Sigmoid colon (tissue), 7 donors: ENCODE measurements at places on chromosomes 16 and 17.

- no peak for DNase-seq
These were observed 6.7 kb downstream of the PRDM7 start for GRCh38 chr16:90070440-90070839.

DNA sequence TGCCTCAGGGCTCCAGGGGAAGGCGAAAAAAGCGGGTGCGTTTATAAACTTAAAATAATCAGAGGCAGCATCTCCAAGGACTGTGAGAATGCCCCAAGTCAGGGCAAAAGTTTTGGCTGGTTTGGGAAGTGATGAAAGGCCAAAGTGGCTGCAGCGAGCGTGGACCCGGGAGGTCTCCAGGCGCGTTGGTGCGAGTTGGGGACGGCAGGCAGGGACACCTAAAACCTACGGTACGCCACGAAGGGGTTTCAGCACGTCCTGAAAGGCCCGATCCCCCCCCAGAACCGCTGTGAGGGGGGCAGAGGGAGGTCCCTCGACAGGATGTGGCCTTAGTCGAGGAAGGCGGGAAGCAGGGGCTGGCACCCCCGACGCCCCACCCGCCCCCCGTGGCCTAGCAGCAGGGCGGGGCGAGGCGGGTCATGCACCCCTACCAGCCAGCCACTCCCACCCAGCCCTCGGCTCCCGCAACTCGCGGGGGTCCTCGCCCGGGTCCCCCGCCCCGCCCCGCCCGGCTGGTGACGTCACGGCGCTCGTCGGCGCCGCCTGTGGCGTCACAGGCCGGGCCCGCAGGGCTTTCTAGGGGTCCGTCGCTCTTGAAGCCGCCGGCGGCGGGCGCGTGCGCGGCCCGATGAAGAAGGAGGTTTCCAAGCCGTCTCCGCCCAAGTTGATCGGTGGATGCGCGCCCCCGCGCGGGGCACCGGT is at the start of gene MYCBPAP:
Gene MYCBPAP (plus strand): TSS at position 569 of the 702 bp plus-strand sequence. CDS start 236 bp downstream, outside the sequence.
- peak; percentile 92 for DNase-seq

GRCh38 chr16:84266451-84266850 is 26.6 kb upstream of the KCNG4 start:
- no peak for DNase-seq

DNA sequence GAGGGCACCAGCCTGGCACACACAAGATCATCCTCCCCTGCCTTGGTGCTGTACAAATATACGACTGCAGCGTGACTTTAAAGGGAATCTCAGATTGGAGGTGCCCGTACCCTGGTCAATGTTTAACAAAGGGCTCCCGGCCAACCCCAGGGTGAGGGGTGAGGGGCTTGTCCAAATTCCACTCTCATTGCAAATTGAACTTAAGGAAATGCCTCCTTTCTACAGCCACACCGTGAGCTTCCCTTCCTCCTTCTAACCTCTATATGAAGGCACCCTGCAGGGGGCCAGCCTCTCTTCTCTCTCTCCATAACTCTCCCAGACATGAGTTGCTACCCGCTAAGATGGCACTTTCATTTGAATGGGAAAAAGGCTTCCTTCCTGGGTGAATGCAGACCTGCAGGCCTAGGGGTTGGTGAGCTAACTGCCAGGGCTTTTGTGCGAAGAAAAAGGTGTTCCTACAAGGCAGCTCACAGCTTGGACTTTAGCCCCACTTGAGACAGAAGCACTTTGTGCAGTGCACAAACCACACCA is 76.6 kb downstream of the IRF8 start:
- no peak for DNase-seq

- DNase-seq = no peak
These were observed 78.4 kb downstream of the CNGB1 start for GRCh38 chr16:57892447-57893096.

- DNase-seq = no peak
These were observed 262.7 kb upstream of the KCNJ16 start for GRCh38 chr17:69812240-69812837.

- DNase-seq = no peak
These were observed 29.0 kb downstream of the SLC25A10 start for GRCh38 chr17:81741049-81741593.

- DNase-seq = no peak
These were observed 8.6 kb downstream of the UNC13D start for GRCh38 chr17:75835654-75835987.

GRCh38 chr16:17306745-17307144 is 164.0 kb downstream of the XYLT1 start:
- DNase-seq = no peak

DNA sequence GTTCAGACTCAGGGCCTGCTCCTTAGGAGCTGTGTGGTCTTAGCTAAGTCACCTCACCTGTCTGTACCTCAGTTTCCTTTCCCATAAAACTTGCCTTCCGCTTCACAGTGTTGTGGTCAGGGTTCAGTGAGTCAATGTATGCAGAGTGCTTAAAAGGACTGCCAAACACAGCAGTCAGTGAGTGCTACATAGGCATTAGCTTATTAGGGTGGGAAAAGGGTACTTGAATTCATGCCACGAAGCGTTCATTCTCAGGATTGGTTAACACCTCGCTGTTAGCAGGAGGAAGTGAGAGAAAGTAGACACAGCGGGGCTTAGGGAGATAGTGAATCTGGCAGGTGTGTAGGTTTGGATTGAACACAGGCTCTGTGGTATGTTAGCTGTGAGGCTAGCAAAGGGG is 155.2 kb downstream of the SHISA9 start:
- DNase-seq = no peak

DNA sequence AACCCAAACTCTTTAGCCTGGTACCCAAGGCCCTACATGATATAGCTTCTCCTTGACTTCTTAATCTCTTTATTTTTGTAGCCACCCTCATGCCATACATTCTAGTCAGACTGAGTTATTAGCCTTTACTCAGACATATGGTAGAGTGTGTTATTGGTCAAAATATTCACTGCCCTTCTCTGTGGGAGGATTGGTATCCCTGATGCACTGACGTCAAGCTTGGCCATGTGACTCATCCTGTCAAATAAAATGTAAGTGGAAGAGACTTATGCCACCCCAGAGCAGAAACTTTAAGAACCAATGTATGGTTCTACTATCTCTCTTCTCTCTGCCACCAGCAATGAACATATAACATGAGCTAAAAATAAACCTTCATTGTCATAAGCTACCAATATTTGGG is 12.2 kb upstream of the BEAN1 start:
- DNase-seq = no peak

DNA sequence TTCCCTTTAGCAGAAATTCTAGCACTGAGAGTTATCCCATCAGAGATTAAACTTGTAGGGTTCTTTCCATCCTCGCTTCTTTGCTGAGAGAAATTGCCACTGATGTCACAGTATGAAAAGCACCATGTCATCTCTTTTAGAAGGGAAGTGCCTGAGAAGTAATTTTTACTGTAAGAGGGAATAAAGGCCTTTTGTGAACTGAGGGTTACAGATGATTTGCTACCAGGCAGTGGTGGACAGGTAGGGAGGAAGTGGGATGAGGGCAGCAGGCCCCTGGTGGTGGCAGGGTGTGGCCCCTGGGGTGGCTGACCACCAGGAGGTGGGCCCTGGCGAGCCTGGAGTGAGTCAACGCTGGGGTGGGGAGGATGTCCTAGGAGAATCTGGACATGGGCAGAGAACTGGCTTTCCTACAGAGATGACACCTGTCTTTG is 6.4 kb upstream of the MILR1 start:
- no peak for DNase-seq

DNA sequence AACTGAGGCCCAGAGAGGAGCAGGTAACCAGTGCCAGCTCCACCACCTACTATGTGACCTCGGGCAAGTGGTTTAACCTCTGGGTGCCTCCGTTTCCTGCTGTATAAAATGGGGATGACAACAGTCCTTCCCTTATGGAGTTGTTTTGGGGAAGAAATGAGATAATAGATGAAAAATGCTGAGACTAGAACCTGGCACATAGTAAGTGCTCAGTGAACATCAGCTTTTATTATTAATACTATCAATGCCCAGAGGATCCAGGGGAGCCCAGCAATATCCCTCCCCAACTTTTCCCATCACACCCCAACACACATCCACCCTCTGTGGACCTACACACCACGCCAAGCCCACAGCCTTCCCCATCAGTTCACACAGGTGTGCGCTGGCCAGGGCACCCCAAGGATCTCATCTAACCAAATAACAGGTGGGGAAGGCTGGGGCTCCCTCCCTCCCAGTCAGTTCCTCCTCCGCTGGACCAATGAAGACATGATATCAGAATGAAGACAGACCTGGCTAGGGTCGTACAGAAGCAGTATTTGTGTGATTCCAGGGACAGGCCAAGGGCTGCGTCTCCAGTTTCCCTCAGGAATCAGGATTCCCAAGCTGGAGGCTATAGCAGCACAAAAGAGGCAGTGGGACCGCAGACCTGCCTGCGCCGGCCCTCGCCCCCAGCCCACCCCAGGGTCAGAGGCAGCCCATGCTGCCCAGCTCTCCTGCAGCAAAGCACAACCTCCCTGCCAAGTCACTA is 1.8 kb downstream of the ATP2A3 start:
- no peak for DNase-seq
